Activated CD8-positive, alpha-beta T cell treated with anti-CD3 and anti-CD28 coated beads, Interleukin-2, amount 10 ng/mL, durations not matched to agents 7 days and 5 days (primary cell): ENCODE measurements at places on chromosomes 7 and 10. TPM values are rescaled to one million over a fixed set of nuclear protein-coding genes. Genes with fewer than 3 reads are reported as not detected.

- no peak for DNase-seq
These were observed 47.6 kb upstream of the ANKRD1 start for GRCh38 chr10:90968328-90969081.

CCL24 gene
- total RNA-seq = not detected

DNA sequence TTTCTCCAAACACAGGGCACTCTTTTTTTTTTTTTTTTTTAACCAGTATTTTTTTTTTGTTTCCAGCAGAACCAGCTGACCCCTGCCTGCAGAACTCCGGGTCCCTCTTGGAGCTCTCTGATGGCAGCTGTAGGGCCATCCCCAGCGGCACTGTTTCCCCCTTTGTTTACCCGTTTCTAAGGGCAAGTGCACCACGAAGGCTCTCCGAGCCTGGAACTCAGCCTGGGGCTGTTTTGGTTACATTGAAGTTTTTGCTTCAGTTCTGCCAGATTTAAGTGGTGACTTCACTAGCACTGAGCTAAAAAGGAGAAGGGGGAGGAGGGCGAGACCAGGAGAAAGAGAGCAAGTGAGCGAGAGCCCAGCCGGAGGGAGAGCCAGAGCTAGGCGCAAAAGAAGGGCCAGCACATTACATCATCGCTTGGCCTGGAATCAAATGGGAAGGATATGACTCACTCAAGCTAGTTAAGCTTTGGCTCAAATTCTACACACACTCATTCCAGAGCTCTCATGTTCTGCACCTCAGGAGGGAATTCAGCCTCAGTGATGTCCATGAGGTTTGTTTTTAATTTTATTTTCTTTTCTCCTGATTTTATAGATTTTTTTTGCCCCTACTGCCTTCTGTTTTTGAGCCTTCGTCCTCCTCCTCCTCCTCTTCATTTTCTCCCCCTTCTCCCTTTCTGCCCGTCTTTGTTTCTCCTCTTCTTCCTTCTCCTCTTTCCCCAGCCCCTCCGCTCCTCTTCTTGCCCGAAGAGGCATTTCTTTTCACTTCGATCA lies 272.3 kb downstream of the TRIL start:
- peak; percentile 24 for DNase-seq

GRCh38 chr10:75159519-75159918 lies 48.1 kb downstream of the SAMD8 start:
- DNase-seq = no peak

GRCh38 chr10:94052281-94052680 lies 58.5 kb downstream of the PLCE1 start:
- no peak for DNase-seq

TRIM50 gene
- total RNA-seq = not detected

ELN gene
- not detected for total RNA-seq

ZPBP gene
- not detected for total RNA-seq
